ENCODE measurements at places on chromosomes 11 and 22. TPM values are rescaled to one million over a fixed set of nuclear protein-coding genes. Genes with fewer than 3 reads are reported as not detected.
A peak's percentile ranks its signal among the peaks of the same experiment; 100 is the strongest.

- no peak overlapping the region for H3K27ac ChIP-seq
- no peak for DNase-seq
- no peaks in the 10 kb centered on the region for H3K4me1 ChIP-seq
These were observed 54.6 kb upstream of the TOP3B start for GRCh38 chr22:22037229-22037628.

DNA sequence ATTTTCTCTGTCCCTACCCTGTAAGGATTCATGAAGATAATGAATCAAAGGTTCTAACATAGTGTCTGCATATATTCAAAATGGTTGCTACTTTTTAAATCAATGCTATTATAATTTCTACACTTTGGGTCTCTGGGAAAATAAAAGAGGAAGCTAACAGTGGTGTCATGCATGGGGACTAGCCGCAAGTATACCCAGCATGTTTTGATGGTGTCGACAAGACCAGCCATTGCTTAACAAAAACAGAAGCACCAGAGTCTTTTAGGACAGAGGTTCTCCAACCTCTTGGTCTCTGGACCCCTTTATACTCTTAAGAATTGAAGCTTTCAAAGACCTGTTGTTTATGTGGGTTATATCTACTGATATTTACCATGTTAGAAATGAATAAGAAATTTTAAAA is 37.8 kb downstream of the RNF141 start:
- no peaks in the 10 kb centered on the region for H3K27me3 ChIP-seq
- DNase-seq: no peak
- no peak overlapping the region for H3K4me3 ChIP-seq
- H3K36me3 ChIP-seq: peaks cover 4% of the 10 kb centered on the region

DNA sequence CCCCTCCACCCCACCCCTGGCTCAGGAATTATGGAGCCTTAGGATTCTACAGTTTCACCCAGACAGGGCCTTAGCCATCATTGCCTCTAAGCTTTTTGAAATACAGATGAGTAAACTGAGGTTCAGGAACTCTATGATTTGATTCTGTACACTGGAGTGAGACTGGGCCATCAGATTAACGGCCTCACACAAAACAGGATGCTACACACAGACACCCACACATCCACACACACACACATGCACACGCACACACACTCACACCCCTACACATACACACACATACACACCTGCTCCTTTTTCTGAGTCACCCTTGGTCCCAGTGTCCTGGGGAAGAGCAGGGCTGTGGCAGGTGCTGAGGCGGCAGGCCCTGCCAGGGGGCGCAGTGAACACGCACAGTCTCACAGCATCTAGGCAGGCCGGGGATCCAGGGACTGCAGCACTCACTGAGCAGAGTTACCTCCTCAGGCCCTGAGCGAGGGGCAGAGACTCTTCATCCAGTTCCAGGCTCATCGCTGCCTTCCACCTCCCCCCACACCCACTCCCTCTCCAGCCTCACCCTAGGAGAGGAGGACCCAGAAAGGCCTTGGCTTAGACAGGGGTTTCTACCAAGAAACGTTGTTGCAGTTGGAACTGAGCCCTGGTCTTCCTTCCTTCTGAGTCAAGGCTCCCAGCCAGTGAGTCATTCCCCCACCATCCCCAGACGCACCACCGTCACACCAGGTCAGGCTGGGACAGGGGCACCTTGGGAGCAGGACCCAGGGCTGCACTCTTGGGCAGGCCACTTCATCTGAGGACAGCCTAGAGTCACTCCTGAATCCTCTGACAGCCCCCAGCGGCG is 89.8 kb upstream of the PARVA start:
- H3K36me3 ChIP-seq: peaks cover 6% of the 10 kb centered on the region
- H3K27me3 ChIP-seq: no peaks in the 10 kb centered on the region
- H3K27ac ChIP-seq: peak overlapping the region; percentile 20
- peak; percentile 95 for DNase-seq
- peak overlapping the region; percentile 26 for H3K4me3 ChIP-seq

DNA sequence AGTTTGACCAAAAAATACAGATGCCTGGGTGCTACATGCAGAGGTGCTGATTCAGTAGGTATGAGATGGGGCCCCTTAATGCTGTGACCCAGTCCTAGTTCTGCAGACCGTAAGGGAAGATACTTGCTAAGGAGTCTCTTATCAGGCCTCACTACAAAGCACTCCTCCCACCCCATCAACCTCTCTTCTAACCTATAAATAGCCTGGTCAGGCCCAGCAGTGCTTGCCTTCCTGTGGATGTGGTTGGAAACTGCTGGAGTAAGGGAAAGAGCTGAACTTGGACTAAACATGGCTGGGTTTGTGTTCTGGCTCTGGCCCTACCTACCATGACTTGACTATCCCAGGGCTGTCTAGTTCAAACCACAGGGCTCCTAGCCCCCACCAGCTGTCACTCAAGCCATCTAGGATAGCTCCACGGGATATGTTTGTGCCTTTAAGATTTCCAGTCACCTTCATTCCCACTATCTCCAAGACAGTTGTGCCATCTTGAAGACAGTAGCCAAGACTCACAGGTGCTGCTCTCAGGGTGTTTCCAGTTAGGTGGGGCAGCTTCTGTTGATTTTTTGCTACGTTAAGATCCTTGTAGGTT is 9.5 kb upstream of the DKK3 start:
- peaks cover 20% of the 10 kb centered on the region for H3K4me1 ChIP-seq
- peak overlapping the region; percentile 62 for H3K27ac ChIP-seq
- no peaks in the 10 kb centered on the region for H3K27me3 ChIP-seq
- DNase-seq: no peak
- peaks cover 5% of the 10 kb centered on the region for H3K36me3 ChIP-seq

GRCh38 chr22:33605221-33605620 is 315.1 kb downstream of the LARGE1 start:
- no peaks in the 10 kb centered on the region for H3K36me3 ChIP-seq
- no peaks in the 10 kb centered on the region for H3K4me1 ChIP-seq

The IGLL1 gene
- total RNA-seq: not detected

GRCh38 chr22:50581950-50582492 is 628 bp downstream of the CHKB start:
- peak overlapping the region; percentile 94 for H3K4me3 ChIP-seq
- H3K36me3 ChIP-seq: peaks cover 14% of the 10 kb centered on the region
- H3K27ac ChIP-seq: peak overlapping the region; percentile 93
- no peaks in the 10 kb centered on the region for H3K27me3 ChIP-seq

- H3K36me3 ChIP-seq: no peaks in the 10 kb centered on the region
- no peak for DNase-seq
- H3K27ac ChIP-seq: no peak overlapping the region
- peaks cover 35% of the 10 kb centered on the region for H3K27me3 ChIP-seq
- no peaks in the 10 kb centered on the region for H3K4me1 ChIP-seq
These were observed 143.3 kb upstream of the GRK3 start for GRCh38 chr22:25420925-25421904.

DNA sequence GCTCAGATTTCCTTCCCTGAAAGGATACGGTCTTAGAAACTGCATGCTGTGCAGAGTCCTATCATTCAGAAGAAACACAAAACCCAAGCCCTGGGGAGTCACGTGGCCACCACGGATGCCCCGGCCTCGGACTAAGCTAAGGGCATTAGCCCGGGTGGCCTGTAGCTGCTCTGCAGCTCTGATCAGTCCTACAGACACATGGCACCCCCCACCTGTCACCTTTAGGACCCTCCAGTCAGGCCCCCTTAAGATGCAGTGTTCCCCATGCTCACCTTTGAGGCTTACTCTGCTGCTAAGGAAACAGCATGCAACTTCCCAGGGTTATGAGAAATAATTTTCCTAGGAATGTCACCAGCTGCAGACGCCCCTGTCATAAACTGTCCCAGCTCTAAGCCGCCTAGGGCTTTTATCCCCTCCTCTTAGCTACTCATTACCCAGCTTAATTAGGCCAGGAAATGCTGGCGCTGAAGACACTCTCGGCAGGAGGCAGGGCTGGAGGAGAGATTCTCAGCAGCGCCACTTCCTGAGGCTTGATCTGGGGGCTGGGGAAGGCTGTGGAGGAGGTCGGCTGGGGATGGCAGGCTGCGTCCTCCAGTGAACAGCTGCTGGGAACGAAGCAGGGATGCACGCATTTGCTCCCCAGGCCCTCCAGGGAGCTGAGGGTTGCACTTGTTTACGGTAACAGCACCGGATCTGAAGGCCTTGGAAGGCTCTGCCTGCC is 47.2 kb upstream of the ADA2 start:
- H3K4me1 ChIP-seq: no peaks in the 10 kb centered on the region
- no peak overlapping the region for H3K4me3 ChIP-seq
- DNase-seq: no peak
- no peaks in the 10 kb centered on the region for H3K27me3 ChIP-seq
- H3K36me3 ChIP-seq: no peaks in the 10 kb centered on the region

DNA sequence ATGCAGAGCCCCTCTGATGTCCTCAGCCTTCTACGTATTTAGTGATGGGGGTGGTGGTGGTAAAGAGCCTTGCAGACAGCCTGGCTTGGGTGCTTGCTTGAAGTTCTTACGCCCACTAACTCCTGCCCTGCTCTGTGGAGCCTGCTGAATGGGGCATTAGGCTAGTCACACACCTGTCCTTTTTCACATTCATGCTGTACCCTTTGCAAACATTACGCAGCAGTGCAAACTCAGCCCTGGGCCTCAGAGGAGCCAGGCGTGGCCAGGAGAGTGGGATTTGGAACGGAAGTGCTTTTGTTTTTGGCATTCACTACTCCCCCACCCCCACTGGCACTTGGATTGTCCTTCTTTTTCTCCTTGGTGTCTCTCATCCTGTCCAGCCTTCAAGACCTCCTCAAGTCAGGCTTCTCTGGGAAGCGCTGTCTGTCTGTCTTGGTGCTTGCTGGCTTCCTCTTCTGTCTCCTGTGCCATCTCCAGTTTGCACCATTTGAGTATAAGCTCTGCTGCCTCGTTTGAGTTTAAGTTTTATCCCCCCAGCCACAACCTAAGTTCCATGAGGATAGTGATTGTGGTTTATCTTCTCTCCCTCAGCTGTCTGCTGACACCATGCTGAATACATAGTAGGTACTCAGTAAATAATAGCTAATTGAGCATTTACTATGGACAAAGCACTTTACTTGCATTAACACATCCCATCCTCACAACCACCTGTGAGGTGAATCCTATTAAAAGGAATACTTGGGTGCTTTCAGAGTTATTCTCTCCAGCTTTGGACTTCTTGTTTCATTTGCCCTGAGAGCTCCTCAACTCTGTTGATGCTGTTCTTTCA is 26.7 kb downstream of the ZBTB16 start:
- peaks cover 85% of the 10 kb centered on the region for H3K4me1 ChIP-seq
- peak; percentile 48 for DNase-seq
- H3K27me3 ChIP-seq: no peaks in the 10 kb centered on the region
- peaks cover 100% of the 10 kb centered on the region for H3K36me3 ChIP-seq
- peak overlapping the region; percentile 6 for H3K27ac ChIP-seq
- H3K4me3 ChIP-seq: peak overlapping the region; percentile 1

DNA sequence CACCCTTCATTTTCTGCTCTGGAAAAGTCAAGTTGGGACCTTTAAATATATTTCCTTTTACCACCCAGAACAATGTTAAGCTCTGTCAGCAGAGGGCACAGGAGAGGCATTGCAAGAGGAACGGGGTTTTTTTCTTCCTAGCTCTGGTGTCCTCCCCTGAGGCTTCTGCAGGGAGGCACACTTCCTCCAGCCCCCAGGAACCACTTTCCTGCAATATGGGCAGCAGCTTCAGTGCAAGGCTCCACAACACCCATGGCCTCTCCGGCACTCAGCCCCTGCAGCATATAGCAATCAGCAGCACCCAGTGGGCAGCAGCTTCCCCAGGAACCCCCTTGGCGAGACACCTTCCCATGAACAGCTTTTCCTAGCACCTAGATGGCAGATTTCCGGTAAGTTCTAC is 101.4 kb downstream of the SYT9 start:
- no peaks in the 10 kb centered on the region for H3K36me3 ChIP-seq
- H3K4me3 ChIP-seq: no peak overlapping the region
- peaks cover 5% of the 10 kb centered on the region for H3K27me3 ChIP-seq

GRCh38 chr11:69599502-69599901 is 41.5 kb upstream of the CCND1 start:
- DNase-seq: peak; percentile 52
- H3K27ac ChIP-seq: no peak overlapping the region
- no peaks in the 10 kb centered on the region for H3K27me3 ChIP-seq
- no peaks in the 10 kb centered on the region for H3K4me1 ChIP-seq
- no peak overlapping the region for H3K4me3 ChIP-seq
- H3K36me3 ChIP-seq: peaks cover 6% of the 10 kb centered on the region

The SCO2 gene
- 2.4 TPM for total RNA-seq

DNA sequence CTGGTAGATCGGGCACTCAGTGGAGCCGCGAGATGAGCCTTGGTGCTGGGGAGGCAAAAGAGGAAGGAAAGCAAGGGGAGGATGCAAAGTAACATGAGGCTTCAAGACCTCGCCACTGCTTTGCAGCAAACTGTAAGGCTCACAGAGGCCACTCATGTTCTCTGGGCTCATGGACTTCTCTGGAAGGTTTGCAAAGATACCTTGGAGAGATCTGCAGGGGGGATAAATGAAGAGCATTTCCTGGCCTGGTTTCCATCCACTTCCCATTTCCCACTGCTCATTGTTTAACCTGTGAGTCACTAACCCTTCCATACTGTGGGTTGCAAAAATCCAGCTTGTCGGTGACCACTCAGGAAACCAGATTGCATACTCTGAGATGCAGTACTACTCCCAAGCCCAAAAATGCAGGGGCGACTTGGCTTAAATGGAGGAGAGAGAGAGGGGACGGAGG is 38.5 kb downstream of the OSBP2 start:
- H3K27me3 ChIP-seq: no peaks in the 10 kb centered on the region
- H3K27ac ChIP-seq: no peak overlapping the region
- peak; percentile 29 for DNase-seq
- no peaks in the 10 kb centered on the region for H3K4me1 ChIP-seq
- H3K36me3 ChIP-seq: no peaks in the 10 kb centered on the region
- no peak overlapping the region for H3K4me3 ChIP-seq

The MYOD1 gene
- not detected for total RNA-seq

DNA sequence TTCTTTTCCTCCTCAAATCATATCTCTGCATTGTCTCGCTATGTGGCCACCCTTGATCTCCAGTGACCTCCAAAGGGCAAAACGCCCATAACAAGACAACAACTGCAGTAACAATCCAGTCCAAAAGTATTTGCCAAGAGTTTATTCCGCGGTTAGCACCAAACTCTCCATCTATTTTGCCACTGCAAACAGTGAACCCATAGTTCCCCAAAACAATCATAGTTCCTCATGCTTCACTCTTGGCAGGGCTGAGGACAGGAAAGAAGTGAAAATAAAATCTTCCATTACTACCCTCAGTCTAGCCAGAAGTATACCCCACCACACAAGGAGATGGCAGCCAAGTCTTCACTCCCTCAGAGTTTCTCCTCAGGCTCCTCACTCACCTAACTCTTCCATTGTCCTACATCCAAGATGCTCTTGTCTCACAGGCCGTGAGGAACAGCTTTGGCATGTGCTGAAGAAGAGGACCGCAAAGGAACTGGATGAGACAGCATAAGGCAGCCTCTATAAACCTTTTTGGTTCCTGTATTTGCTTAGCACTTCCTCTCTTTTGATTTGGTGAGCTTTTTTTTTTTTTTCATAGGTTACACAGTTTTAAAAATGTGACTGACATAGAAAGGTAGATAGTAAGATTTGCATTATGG is at the start of gene LPXN:
TSS of gene LPXN (minus strand) at position 480 of the 644 bp plus-strand sequence. CDS start at position 396, 84 bp downstream.
- peaks cover 27% of the 10 kb centered on the region for H3K4me1 ChIP-seq
- peaks cover 6% of the 10 kb centered on the region for H3K36me3 ChIP-seq
- peak; percentile 24 for DNase-seq
- H3K4me3 ChIP-seq: peak within 1 kb of the TSS; percentile 100
- no peaks in the 10 kb centered on the region for H3K27me3 ChIP-seq
- peak within 1 kb of the TSS; percentile 100 for H3K27ac ChIP-seq

Measured in MCF 10A (cell line).